ENCODE measurements at places on chromosomes 3 and 15.
A peak's percentile ranks its signal among the peaks of the same experiment; 100 is the strongest.

- DNase-seq = no peak
Measured at GRCh38 chr3:170327040-170327808, 30.3 kb upstream of the SKIL start.

DNA sequence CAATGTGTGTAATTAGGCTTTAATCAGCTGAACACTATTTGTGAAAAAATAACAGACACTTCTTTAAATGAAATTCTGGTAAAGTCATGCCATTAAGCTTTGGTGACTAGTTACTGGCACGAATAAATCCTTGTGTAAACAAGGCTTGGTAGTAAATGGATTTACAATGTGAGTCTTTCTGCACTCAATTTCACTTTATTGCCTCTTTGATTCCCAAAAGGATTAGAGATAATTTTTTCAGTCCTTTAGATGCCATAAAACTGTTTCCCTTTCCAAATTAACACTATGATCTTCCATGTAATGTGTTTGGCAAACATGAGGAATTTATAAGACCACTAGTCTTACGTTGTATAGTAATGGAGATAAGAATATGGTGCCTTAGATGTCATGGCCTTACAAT, 339.5 kb upstream of the DNAJC19 start:
- no peak for DNase-seq

- DNase-seq = no peak
Measured at GRCh38 chr3:25107918-25108617, 320.0 kb upstream of the RARB start.

DNA sequence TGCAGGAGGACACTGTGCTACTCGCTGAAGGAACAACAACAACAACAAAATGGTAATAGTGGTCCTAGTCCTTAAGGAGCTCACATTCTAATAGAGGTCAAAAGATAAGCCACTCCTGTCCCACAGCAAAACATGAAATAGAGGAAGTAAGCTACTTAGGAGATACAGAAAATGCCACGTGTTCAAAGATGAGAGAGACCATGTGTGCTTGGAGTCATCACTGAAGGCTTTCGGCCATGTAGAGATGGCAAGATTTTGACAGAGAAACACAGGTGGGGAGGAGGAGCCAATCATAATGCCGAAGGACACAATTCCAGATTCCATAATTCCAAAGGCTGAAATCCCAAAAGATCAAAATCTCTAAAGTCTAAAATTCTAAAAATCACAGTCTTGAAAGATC, 24.8 kb upstream of the RIOX2 start:
- DNase-seq = no peak

- DNase-seq = no peak
Measured at GRCh38 chr15:93041159-93041547, 47.9 kb downstream of the RGMA start.

- DNase-seq = peak; percentile 45
Measured at GRCh38 chr15:36161771-36162212, 417.6 kb upstream of the CDIN1 start.

DNA sequence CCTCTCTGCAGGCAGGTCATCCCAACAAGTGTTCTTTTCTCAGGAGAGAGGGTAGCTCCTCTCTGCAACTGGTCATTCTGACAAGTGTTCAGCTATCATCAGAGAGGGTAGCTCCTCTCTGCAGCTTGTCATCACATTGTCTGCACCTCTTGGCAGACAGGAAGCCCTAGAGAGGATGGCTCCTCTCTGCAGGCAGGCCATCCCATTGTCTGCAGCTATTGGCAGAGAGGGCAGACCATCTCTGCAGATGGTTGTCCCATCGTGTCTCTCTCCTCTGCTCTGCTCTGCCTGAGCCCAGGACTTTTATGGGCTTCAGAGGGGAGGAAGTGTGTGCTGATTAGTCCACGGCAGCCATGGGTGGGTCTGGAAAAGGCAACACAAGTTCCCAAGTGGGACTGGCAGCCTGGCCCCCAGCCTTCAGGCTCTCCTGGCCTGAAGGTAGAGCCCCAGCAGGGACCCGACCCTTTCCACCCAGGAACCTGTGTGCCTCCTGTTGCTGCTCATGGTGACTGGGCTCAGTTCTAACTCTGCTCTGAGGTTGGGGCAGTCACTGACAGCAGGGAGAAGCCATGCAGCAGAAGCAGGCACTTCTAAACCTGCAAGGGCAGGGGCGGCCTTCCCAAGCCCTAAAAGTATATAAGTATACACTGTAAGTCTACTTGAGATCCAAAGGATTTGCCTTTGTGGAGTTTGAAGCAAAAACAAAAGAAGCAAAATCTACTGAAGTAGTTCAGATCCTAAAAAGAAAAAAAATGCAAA, 637.9 kb downstream of the PLOD2 start:
- no peak for DNase-seq

- no peak for DNase-seq
Measured at GRCh38 chr3:23945663-23945912, 502 bp downstream of the NR1D2 start.

- no peak for DNase-seq
Measured at GRCh38 chr3:172021164-172021563, 18.2 kb upstream of the FNDC3B start.

- DNase-seq = peak; percentile 57
Measured at GRCh38 chr3:73213896-73214295, 152.4 kb downstream of the EBLN2 start.

DNA sequence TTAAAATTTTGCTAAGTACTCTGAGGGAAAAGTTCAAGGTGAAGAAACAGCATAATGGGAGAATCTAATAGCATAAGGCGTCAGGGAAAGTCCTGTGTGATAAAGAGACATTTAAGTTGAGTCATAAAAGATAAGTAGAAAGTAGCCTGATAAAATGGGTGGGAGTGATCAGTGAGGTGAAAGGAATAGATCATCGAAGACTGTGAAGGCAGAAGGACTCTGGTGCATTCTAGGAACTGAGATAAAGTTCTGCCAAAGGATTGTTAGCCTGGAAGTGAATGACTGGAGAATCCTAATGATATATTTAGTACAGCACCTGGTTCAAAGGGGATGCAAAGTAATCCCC, 149.9 kb downstream of the CFAP20DC start:
- DNase-seq = no peak

GRCh38 chr3:25863011-25863415, 73.1 kb downstream of the OXSM start:
- no peak for DNase-seq

- DNase-seq = no peak
Measured at GRCh38 chr15:57668016-57668415, 38.5 kb upstream of the POLR2M start.

GRCh38 chr15:25579127-25579526, 140.3 kb upstream of the UBE3A start:
- no peak for DNase-seq

GRCh38 chr15:92091155-92091734, 237.7 kb downstream of the SLCO3A1 start:
- DNase-seq = peak; percentile 18

GRCh38 chr15:40591389-40591788, 2.7 kb upstream of the KNL1 start:
- DNase-seq = no peak

GRCh38 chr3:186471771-186472170, 72.4 kb downstream of the CRYGS start:
- no peak for DNase-seq

- DNase-seq = peak; percentile 44
Measured at GRCh38 chr3:104879919-104880318, 486.8 kb upstream of the ALCAM start.

DNA sequence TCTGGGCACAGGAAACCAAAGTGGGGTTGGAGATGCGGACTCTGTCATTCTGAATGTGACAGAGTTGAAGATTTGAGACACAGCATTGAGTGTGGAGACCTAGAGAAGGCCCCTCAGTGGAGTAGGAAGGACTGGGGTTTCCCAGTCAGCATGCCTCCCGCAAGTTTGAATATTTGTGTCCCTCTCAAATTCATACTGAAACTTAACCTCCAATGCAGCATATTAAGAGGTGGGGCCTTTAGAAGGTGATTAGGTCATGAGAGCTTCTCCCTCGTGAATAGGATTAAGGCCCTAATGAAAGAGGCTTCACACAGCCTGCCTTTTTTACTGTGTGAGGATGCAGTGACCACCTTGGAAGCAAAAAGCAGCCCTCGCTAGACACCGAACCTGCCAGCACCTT, 8.0 kb downstream of the HDDC3 start:
- no peak for DNase-seq

DNA sequence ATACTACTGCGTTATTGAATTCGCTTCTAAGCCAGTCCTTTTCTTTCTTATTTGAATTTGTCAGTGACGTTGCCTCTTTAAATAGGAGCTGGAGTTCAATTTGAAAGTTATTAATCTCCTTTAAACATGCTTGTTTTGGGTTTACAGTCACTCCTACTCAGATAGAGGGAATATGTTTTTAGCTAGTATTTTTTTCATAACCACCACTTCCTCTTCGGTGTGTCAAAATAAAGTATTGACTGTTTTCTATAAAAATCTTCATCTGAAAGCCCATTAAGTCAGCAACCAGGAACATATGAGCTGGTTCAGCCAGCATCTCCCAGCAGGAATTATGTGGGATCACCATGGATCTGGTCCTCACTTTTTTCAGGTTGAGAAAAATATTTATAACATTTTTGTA, 772.9 kb downstream of the DIPK2A start:
- DNase-seq = no peak

GRCh38 chr15:96869122-96869521, 538.6 kb downstream of the NR2F2 start:
- no peak for DNase-seq

GRCh38 chr3:5520237-5520636, 332.7 kb downstream of the EDEM1 start:
- no peak for DNase-seq

DNA sequence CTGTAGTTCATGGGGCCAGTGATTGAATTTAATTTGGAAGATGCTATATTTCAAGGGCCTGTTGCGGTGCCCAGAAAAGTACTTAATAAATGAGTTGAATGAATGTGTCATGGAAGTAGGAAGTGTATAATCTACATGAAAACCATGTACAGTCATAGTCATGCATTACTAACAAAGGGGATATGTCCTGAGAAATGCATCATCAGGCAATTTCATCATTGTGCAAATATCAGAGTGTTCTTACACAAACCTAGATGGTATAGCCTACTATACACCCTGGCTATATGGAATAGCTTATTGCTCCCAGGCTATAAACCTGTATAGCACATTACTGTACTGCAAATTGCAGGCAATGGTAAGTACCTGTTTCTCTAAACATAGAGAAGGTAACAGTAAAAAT, 10.7 kb upstream of the MYO5C start:
- peak; percentile 59 for DNase-seq

DNA sequence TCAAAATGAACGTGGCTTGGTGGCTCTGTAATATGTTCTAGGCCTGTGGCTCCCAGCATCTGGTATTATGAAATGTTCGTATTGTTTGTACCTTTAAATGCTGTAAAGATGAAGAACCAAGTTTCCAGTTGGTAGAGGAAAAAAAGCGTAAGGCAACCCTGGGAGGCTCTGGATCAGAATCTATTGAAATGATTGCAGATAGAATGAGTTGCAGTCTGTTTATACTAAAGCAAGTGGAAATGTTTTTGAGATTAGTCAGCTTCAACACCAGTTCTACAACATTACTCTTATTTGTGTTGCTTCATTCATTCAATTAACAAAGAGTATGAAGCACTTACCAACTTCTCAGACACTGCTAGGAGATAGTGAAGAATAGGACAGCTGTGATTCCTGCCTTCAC, 5.3 kb downstream of the ARL6IP5 start:
- peak; percentile 78 for DNase-seq

GRCh38 chr15:68184616-68185480, 20.3 kb downstream of the CALML4 start:
- DNase-seq = no peak

DNA sequence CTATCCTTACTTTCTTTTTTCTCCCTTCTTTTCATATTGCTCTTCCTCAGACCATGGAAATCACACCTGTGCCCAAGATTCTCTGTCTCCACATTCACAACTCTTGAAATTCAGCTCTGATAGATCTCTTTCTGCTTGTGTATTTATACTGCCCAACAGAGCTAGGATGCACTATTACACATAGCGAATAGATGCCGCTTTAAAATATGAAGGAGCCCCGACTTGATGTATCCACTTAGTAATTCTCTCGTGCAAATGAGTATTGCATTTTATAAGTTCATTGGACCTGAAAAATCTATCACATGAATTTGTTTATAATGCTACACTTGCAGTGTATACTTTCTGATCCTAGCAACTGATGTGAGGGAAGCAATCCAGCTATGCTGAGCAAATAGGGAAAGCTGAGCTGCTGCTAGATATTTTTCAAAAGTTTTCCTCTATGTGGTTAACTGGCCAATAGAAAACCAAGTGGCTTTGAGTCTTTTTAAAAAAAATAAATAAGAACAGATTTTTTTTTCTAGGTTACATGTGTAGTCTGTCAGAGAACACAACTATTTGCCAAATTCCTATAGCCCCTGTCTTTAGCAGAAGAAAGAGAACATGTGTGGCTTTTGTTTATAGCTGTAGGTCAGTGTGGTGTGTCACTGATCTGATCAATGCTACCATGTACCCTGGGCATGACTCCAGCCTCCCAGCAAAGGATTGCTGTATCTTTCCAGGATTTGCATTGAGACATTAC, 64.3 kb upstream of the LEKR1 start:
- no peak for DNase-seq

DNA sequence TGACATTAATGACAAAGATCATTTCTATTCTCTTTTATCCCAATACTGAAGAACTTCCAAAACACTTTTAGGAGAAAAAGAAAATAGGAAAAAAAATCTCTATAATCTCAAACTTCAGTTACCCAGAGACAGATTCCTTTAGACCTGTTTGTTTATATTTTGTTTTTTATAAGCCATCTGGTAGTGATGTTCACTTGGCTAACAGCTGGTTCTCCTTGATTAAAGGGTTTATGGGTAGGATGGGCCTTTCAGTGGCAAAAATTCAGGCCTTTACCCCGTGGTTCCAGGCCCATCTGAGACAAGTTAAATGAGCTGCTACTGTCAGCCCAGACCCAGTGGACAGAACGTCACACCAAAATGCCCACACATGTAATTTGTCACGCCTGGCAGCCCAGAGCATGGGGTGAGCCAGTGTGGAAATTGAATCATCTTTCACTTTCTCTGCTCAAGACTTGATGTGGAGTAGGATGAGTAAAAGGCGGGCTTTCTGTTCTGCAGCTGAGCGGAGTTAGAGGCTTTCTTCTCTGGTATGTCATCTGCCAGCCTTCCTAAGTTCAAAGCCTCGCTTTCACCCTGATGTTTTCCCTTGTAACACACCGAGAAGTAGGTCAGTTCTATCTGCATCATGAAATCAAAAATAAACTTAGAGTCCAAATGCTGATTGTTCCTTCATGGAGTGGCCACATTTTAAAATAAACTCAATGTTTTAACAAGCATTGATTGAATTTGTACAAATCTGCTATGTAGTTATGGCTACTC, 62.5 kb upstream of the SKOR1 start:
- DNase-seq = no peak
